H9 (cell line): ENCODE measurements at places on chromosomes 5 and 9. TPM values are rescaled to one million over a fixed set of nuclear protein-coding genes. Genes with fewer than 3 reads are reported as not detected.

DNA sequence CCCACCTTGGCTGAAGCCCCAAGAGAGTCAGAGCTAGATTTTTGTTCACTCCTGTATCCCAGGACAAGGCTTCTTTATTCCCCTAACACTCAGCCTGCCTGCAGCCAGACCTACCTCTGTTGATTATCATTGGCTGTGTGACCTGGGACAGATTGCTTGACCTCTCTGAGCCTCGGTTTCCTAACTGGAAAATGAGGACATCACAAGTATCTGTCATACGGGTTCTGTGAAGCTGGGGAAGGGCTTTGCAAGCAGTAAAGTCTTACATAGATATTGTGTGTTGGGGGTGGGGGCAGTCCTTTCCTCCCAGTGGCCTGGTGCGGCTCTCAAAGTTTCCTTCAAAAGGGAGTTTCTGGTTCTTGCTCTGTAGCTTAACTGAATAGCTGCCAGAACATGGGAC is 2.5 kb upstream of the NEK6 start:
- no peaks in the 10 kb centered on the region; the same call in 1 of the 2 replicates for H3K4me1 ChIP-seq
- no peak overlapping the region for H3K27ac ChIP-seq
- no peak overlapping the region for H3K4me3 ChIP-seq
- H3K27me3 ChIP-seq, result no peaks in the 10 kb centered on the region
- no peak for DNase-seq

DNA sequence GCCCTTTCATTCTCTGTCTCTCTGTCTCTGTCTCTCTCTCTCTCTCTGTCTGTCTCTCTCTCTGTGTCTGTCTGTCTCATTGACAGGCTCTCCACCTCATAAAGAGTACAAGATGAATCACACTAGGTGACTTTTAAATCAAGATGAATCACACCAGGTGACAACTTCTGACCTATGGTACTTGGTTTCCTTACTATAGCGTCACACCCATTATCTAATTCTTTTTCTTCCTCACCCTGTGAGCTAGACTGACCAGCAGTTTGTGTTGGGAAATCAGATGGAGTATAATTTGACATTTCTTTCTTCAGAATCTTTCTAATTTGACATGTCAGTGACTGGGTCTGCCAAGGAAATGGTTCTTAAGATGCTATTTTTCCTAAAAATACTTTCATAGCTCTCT is 232.9 kb downstream of the ARRDC3 start:
- DNase-seq, result no peak
- no peak overlapping the region for H3K4me3 ChIP-seq
- no peaks in the 10 kb centered on the region for H3K27me3 ChIP-seq
- H3K4me1 ChIP-seq, result no peaks in the 10 kb centered on the region; the same call in 1 of the 2 replicates

GRCh38 chr5:64339769-64340168 is 166.0 kb upstream of the RGS7BP start:
- H3K4me3 ChIP-seq, result no peak overlapping the region
- no peaks in the 10 kb centered on the region for H3K4me1 ChIP-seq
- DNase-seq, result no peak
- no peaks in the 10 kb centered on the region for H3K36me3 ChIP-seq
- H3K27ac ChIP-seq, result no peak overlapping the region

- no peaks in the 10 kb centered on the region for H3K27me3 ChIP-seq
- H3K4me3 ChIP-seq, result no peak overlapping the region
- no peak for DNase-seq
- no peak overlapping the region for H3K27ac ChIP-seq
- no peaks in the 10 kb centered on the region for H3K4me1 ChIP-seq
Observed at GRCh38 chr9:114205171-114206015, 50.1 kb downstream of the COL27A1 start.

GRCh38 chr5:135032999-135033861 is 798 bp downstream of the PITX1 start:
- H3K27me3 ChIP-seq, result peaks cover 93% of the 10 kb centered on the region
- no peaks in the 10 kb centered on the region for H3K4me1 ChIP-seq
- H3K36me3 ChIP-seq, result no peaks in the 10 kb centered on the region
- peak; percentile 75 for DNase-seq

DNA sequence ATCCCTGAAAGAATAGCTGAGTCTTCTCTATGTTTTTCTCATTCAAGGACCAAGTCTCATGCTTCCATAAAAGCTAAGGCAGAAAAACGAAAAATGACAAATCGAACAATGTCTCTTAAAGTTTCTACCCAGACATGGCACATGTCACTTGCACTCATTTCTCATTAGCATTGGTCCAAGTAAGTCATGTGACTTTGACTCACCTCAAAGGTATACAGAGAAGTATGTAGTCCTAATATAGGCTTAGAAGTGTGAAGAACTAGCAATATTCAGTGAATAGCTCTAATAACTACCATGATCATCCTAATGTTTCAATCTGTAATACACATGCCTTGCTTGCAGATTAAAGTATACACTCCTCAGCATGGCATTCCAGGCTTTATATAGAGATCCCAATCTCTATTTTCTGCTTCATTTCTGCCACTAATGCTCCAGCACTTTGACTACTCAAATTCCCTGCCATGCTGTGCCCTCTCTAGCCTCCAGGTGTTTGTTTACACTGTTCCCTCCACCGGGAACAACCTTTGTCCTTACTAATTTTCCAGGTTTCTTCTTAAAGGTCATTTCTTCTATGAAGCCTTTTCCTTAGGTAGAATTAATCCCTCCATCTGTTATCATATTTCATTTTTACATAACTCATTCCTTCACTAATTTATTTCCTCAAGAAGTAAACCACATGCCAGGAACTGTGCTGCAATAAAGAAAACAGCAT is 98.9 kb downstream of the CEMIP2 start:
- no peaks in the 10 kb centered on the region for H3K36me3 ChIP-seq
- no peak for DNase-seq
- H3K4me3 ChIP-seq, result no peak overlapping the region
- no peak overlapping the region for H3K27ac ChIP-seq
- no peaks in the 10 kb centered on the region for H3K27me3 ChIP-seq
- H3K4me1 ChIP-seq, result no peaks in the 10 kb centered on the region

GRCh38 chr9:6931913-6932312 is 174.1 kb downstream of the KDM4C start:
- H3K4me3 ChIP-seq, result no peak overlapping the region
- no peaks in the 10 kb centered on the region for H3K4me1 ChIP-seq
- no peak overlapping the region for H3K27ac ChIP-seq
- no peaks in the 10 kb centered on the region for H3K27me3 ChIP-seq
- no peaks in the 10 kb centered on the region for H3K36me3 ChIP-seq

DNA sequence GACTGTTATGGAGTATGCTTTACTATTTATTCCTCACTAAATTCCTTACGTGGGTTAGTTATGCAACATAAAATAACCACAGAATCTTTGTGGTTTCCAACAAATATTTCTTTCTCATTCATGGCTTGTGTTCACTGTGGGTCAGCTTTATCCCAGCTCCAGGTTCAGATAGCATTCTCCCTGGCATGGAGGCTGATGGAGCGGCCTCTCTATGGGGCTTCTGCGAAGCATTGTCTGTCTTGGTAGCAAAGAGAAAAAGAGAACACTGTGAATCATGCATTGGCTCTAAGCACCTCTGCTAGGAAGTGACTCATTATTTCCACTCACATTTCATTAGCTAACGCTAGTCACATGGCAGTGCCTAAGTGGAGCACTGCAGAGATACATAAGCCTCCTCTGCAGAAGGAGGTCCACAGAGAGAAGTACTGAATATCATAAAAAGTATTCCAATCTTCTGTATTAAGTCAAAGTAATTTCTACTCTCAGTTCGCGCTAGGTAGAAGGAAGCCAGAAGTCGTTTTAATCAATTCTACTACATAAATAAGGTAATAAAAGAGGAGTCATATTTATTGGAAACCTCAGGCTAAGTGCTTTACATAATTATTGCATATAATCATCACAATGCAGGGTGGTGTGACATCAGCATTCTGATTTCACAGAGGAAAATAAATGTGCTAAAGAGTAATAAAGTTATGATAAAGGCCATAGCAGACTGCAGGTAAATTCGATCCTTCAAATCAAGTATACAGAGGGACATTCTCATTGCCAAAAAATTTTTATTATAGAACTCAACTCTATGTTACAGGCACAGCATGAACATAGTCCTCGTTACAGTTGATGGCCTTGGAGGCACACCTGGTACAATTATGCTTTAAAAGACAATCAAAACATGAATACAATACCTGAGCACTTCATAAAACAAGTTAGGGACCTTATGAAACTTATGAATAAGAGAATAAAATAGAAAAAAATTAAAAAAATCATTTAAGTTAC is 531.1 kb downstream of the CETN3 start:
- DNase-seq, result no peak
- H3K36me3 ChIP-seq, result no peaks in the 10 kb centered on the region
- no peaks in the 10 kb centered on the region for H3K27me3 ChIP-seq
- no peak overlapping the region for H3K27ac ChIP-seq
- no peak overlapping the region for H3K4me3 ChIP-seq

GRCh38 chr5:116563736-116564308 is 10.8 kb downstream of the SEMA6A start:
- H3K36me3 ChIP-seq, result peaks cover 14% of the 10 kb centered on the region; the same call in 1 of the 2 replicates
- H3K4me1 ChIP-seq, result peaks cover 48% of the 10 kb centered on the region
- DNase-seq, result no peak
- peak overlapping the region; percentile 63 for H3K4me3 ChIP-seq
- no peak overlapping the region for H3K27ac ChIP-seq
- H3K27me3 ChIP-seq, result no peaks in the 10 kb centered on the region

DNA sequence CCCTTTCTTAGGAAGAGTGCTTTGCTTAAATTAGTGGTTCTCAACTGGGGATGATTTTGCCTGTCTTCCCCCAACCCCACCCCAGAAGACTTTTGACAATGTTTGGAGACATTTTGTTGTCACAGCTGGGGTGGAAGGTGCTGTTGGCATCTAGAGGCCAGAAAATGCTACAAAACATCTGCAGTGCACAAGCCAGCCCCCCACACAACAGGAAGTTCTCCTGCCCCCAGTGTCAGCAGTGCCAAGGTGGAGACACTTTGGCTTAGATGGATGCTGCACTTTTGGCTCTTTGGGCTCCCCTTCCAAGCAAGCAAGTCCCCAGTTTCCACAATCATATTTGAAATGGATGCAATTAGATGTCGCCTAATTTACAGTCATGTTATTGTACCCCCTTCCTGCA is 2.7 kb downstream of the HEMGN start:
- H3K27me3 ChIP-seq, result no peaks in the 10 kb centered on the region; the same call in 1 of the 2 replicates
- H3K36me3 ChIP-seq, result no peaks in the 10 kb centered on the region
- H3K4me1 ChIP-seq, result no peaks in the 10 kb centered on the region
- no peak for DNase-seq

GRCh38 chr9:123832858-123833650 is 96.9 kb downstream of the DENND1A start:
- H3K4me3 ChIP-seq, result no peak overlapping the region
- peaks cover 16% of the 10 kb centered on the region for H3K36me3 ChIP-seq
- no peak overlapping the region for H3K27ac ChIP-seq
- H3K4me1 ChIP-seq, result peaks cover 3% of the 10 kb centered on the region
- DNase-seq, result no peak

DNA sequence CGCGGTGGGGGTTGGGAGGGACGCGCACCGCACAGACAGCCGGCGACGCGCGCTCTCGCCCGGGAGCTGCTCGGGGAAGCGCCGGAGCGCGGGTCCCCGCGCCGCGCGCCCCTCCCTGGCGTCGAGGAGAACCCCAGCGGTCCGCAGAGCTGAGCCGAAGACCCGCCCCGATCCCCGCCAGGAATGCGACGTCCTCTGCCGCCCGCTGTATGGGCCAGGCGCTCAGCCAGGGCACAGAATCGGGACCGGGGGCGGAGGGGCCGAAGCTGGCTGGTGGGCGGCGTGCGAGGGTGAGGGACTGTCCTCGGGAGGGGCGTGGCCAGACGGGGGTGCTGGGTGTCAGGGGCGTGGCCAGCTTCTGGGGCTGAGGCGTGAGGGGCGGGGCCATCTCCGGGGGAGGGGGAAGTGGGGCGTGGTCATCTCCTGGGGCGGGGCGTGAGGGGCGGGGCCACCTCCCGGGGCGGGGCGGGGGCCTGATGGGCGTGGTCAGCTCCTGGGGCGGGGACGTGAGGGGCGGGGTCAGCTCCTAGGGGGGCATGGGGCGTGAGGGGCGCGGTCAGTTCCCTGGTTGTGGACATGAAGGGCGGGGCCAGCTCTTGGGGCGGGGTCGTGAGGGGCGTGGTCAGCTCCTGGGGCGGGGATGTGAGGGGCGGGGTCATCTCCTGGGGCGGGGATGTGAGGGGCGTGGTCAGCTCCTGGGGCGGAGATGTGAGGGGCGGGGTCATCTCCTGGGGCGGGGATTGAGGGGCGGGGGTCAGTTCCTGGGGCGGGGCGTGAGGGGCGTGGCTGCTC is 965 bp downstream of the PTGDS start:
- H3K27me3 ChIP-seq, result no peaks in the 10 kb centered on the region
- H3K27ac ChIP-seq, result no peak overlapping the region
- H3K4me3 ChIP-seq, result peak overlapping the region; percentile 78
- no peaks in the 10 kb centered on the region; the same call in 1 of the 2 replicates for H3K4me1 ChIP-seq

- H3K36me3 ChIP-seq, result no peaks in the 10 kb centered on the region
- no peak overlapping the region for H3K27ac ChIP-seq
- no peak for DNase-seq
- H3K4me1 ChIP-seq, result no peaks in the 10 kb centered on the region
- H3K27me3 ChIP-seq, result no peaks in the 10 kb centered on the region
- H3K4me3 ChIP-seq, result no peak overlapping the region
Observed at GRCh38 chr9:111000202-111000601, 38.1 kb downstream of the LPAR1 start.

DNA sequence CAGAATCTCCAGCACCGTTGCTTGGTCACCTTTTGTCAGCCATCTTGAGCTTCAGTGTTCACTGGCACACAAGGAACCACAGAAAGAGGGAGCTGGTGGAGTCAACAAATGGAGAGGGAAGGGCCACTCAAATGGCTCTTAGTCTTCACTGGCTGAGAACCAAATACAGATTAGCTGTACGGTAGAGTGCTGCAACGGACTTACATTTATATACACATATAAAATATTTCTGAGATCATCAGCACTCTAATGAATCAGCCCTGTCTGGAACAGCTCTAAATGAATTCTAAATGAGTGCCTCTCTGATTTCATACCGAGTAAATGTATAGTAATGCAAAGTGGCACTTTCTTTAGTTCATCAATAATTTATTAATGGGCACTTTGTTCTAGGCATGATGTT is 24.8 kb downstream of the KCTD16 start:
- no peaks in the 10 kb centered on the region for H3K36me3 ChIP-seq
- no peak overlapping the region for H3K27ac ChIP-seq
- no peak for DNase-seq

SLC35A4 gene
- 92.0 and 92.3 TPM in 2 replicates for total RNA-seq

CATSPER3 gene
- 0.31 and 0.50 TPM in 2 replicates for total RNA-seq

TMEM232 gene
- total RNA-seq, result 1.6 and 1.8 TPM in 2 replicates

NSG2 gene
- total RNA-seq, result not detected in 2 replicates
